Stimulated activated CD4-positive, alpha-beta T cell treated with anti-CD3 and anti-CD28 coated beads, TNF-alpha, amount 100 ng/mL, for 24 hours (primary cell): ENCODE measurements at places on chromosomes 3 and 15.

DNA sequence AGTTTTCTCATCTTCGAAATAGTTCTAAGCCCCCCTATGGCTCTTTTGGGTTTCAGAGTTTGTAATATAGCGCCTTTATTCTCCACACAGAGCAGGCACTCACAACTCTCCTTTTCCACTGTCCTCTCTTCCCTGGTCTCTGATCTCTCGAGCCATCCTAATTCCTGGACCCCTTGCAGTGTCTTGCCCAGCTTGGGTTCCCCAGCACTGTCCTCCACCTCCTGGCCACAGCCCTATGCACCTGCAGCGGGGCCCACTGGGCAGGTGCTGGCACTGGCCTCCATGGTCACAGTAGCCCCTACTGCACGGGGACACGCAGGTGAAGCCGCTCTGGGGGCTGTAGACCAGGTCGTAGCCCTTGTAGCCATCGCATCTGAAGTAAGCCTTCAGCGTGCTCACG is 27.9 kb downstream of the MUC20 start:
- no peak for DNase-seq

GRCh38 chr3:177672252-177672911 is 475.1 kb upstream of the TBL1XR1 start:
- DNase-seq: no peak

DNA sequence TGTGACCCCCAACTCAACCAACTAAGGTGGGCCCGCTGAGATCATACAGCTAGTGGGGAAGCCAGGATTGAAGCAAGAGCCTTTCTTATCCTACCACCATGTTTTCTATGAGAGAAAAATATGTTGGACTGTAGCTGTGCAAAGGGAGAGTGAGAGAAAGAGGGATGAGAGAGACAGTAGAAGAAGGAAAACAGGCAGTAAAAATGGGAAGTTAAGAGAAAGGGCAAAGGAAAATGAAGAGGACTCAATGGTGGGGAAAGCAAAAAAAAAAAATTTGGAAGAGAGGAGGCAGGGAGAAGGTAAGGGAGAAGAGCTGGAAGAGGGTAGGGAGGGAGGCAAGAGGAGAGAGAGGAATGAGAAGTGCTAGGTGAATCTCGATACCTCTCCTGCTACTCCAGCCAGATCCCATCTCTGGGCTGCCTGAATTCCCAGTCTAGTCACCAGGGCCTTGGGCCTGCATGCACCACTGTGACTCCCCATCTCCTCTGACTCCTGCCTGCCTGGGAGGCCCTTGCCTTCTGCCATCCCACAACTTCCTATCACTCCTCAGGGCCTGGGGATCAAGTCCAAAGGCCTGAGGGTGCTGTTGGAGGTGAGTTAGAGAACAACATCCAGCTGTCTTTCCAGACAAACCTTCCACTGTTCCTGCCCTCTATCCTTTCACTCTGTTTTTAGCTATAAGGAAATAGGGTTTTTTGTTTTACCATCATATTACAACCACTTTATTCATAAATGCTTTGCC is 15.7 kb downstream of the FAM81A start:
- no peak for DNase-seq

DNA sequence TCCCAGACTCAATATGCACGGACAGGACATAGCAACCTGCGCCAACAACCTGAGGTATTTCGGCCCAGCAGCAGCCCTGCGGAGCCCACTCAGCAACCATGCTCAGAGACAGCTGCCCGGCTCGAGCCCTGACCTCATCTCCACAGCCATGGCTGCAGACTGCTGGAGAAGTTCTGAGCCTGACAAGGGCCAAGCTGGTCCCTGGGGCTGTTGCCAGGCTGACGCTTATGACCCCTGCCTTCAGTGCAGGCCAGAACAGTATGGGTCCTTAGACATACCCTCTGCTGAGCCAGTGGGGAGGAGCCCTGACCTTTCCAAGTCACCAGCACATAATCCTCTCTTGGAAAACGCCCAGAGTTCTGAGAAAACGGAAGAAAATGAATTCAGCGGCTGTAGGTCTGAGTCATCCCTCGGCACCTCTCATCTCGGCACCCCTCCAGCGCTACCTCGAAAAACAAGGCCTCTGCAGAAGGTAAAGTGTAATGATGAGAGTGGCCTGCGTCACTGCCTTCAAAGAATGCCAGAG is 25.5 kb downstream of the TMEM41A start:
- no peak for DNase-seq

DNA sequence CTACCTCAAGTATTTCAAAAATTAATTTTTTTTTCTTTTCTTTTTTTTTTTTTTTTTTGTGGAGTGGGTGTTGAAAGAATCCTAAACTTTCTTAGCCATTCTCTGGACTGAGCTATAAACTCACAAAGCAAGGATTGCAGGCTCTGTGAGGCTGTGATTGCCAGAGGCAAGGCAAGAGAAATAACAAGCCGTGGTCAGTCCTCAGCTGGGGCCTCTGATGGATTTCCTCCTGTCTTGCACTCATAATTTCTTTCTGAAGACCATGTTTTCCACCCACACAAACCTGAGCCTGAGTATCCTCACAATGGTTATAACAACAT is 1.3 kb downstream of the CX3CR1 start:
- no peak for DNase-seq

DNA sequence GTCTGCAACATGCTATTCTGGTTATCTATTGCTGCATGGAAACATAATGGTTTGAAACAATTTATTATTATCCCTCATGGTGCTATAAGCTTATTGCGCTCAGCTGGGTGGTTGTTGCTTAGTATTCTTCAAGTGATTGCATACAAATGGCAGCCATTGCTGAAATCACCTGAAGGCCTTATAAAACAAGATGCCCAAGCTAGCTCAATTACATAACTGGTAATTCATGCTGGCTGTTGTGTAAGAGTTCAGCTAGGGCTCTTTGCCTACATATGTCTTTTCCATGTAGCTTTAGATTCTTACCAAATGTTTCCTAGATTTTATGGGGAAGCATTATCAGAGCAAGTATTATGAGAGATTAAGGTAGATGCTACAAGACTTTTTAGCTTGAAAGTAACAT is 644.0 kb upstream of the CBLB start:
- no peak for DNase-seq

- no peak for DNase-seq
Measured at GRCh38 chr3:35523074-35523473, 116.3 kb upstream of the ARPP21 start.

GRCh38 chr3:128760881-128761280 is 34.9 kb downstream of the RAB7A start:
- no peak for DNase-seq

DNA sequence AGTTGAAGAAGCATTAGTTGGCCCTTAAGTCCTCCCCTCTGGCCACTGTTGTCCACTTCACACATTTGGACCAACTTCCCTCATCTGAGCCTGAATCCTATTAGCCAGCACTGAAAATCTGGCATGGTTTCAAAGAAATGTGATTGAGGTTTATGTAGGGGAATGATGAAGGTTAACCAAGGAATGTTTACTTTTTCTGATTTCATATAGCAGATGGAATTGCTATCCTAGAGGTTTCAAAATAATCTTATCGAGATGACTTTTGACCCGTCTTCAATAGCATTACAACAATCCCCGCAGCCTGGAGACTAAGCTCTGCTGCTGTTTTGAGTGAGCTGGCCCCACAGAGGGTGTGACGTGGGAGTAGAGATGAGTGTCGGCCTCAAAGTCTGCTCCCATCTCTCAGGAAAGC is 200.8 kb upstream of the IL12A start:
- no peak for DNase-seq

- DNase-seq: no peak
Measured at GRCh38 chr3:125316246-125316645, 58.9 kb downstream of the ZNF148 start.

DNA sequence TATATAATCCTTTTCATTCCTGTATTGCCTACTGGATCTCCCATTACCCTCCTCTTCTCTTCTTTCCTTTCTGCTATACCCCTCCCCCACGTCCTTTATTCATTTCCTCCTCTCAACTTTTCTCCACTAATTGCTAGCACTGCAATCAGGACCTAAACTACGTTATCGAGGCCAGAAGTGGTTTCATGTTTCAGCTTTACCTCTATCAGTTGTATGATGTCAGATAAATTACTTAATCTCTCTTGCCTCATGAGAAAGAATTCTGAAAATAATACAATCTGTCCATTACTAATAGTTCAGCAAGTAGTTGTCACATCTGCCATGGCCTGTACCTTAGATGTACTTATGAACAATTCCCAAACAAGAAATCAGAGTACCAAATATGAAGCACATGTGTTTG is 10.6 kb downstream of the POPDC2 start:
- DNase-seq: no peak

- DNase-seq: no peak
Measured at GRCh38 chr3:156253150-156253549, 132.8 kb downstream of the KCNAB1 start.

GRCh38 chr3:197748597-197749314 is 927 bp upstream of the FYTTD1 start:
- no peak for DNase-seq
